Suprapubic skin (tissue), 4 donors: ENCODE measurements at places on chromosomes 3 and 15.

DNA sequence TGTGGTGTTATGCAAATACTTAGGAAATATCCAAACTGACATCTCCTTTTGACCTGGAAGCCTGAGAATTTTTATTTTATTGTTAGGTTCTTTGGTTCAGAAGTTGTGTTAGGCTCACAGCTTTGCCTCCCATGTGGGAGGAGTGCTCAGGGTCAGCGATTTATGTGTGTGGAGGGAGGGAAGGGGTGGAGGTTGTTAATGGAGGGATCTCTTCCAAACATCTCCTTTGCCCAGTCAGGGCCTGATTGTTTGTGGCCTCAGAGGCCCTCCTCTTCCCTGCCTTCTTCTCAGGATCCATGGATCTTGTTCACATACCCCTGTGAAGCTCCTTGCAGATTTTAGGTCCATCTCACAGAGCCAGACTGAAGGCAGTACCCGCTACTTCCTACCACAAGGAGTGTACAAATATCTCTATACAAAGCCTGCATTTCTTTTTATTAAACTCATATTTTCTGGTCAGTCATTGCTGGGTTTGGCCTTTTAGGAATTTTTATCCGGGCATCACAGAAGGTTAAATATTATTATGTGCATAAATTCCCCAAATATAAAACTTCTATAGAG lies 40.3 kb downstream of the BBX start:
- DNase-seq, result no peak
- H3K27me3 ChIP-seq, result no peaks in the 10 kb centered on the region
- H3K36me3 ChIP-seq, result no peaks in the 10 kb centered on the region
- no peak overlapping the region for H3K27ac ChIP-seq

DNA sequence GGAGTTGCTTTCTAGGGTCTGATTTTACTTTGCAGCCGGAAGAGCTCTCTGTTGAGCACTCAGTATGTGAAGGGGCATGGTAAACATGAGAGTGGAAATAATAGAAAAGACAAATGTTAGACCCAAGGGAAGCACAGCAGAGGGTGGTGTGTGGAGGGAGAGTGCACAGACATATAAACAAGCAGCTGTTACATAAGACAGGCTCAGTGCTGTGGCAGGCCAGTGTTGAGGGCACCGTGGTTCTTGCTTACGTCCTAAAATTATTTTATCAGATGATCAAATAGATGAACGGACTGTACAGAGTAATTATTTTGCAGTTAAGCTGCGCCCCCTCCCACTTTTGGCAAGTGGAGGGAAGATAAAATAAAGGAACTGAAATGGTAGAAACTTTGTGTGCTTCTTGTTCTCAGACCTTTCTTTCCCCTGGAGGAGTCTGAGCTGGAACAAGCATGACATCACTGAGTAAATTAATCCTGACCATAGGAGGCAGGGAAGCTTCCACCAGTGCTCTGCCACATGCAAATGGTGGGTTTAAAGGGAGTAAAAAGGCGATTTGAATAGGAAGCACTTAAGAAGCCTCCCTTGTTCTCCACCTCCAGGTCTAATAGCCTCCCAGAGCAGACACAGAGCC lies 205.6 kb downstream of the IL20RB start:
- H3K27ac ChIP-seq, result no peak overlapping the region
- no peaks in the 10 kb centered on the region for H3K36me3 ChIP-seq
- H3K4me3 ChIP-seq, result no peak overlapping the region
- H3K4me1 ChIP-seq, result peaks cover 2% of the 10 kb centered on the region
- DNase-seq, result no peak
- no peaks in the 10 kb centered on the region for H3K27me3 ChIP-seq

- no peaks in the 10 kb centered on the region for H3K27me3 ChIP-seq
- peak overlapping the region; percentile 80 for H3K4me3 ChIP-seq
- H3K4me1 ChIP-seq, result peaks cover 52% of the 10 kb centered on the region
- DNase-seq, result peak; percentile 82
These were observed 507 bp upstream of the JMJD7 start for GRCh38 chr15:41827290-41827879.

DNA sequence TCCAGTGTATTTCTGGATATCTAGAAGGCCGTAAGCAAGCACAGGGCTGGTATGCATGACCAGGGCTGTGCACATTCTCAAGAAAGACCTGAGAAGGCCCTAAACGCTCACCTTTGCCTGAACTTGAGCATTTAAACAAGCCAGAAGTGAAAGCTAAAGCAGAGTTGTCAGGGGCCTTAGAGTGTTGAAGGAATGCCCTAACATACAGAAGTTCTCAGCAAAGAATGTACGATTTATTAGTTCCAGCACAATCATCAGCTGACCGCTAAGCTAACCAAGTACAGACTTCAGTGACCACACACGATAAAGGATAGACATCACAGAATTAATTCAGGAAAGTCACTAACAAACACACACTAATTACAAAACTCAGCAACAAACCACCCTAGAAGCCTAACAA lies 8.7 kb downstream of the HLTF start:
- H3K4me3 ChIP-seq, result no peak overlapping the region
- no peaks in the 10 kb centered on the region for H3K27me3 ChIP-seq
- H3K4me1 ChIP-seq, result peaks cover 6% of the 10 kb centered on the region
- no peak for DNase-seq
- no peak overlapping the region for H3K27ac ChIP-seq
- peaks cover 8% of the 10 kb centered on the region for H3K36me3 ChIP-seq
